ENCODE measurements at places on chromosomes 4 and X.

DNA sequence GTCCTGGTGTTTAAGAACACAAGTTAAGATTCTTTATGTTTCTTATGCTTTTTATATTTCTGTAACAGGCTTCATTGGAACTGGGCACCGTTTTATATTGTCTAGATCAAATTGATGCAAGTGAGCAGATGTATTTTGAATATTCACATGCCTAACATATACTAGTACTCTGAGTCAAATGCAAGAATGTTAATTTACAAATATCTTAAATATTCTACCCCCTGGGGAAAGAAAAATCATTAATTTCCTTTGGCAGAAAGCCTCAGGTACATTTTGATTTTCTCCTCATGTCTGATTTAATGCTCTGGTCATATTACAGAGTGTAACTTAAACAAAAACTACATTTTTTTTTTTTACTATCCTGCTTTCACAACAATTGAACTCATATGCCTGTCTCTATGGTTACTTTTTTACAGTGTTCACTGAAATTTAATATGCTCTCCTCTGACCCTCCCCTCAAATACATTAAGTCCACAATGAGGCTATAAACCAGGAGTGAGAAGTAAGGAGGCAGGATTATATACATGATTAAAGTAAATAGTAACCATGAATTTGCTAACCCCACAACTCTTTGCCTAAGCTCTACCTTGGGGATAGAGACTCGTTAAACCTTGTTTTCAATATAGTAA lies 2.4 kb upstream of the NSUN7 start:
- DNase-seq = no peak

- no peak for DNase-seq
Measured at GRCh38 chr4:149549911-149550310, 265.7 kb downstream of the IQCM start.

DNA sequence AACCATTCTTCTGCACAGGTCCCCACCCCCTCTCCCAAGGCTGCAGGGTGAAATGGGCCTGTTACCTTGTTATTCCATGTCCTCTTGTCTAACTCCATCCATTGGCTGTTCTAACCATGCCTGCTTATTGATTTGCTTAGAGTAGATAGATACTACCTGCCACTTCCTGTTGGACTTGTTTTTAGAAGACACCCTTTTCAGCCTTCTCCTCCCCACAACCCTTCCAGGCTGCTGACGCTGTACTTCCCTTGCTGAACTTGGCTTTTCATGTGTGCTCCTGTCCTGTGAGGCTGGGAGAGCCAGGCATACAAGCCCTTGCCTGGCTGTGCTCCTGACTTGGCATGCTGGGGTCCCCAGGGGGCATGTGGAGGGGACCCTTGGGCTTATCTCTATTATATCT lies 81.9 kb downstream of the AASDH start:
- no peak for DNase-seq

DNA sequence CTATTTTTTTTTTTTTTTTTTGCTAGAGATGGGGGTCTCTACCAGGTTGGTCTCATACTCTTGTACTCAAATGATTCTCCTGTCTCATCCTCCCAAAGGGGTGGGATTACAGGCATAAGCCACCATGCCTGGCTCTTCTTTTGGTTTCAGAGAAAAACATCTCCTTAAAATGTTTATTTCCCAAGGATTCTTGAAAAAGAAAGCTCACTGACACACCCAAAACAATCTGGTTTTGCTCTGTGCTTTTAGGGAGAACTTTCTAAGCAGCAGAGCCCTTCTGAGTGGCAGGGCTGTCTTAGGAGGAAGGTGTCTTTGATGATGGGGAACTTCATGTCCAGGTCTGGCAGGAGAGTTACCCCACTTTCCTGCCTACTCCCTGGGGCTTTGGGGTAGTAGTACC lies 1.2 kb downstream of the SOD3 start:
- no peak for DNase-seq

GRCh38 chrX:135528756-135529155 lies 8.3 kb downstream of the INTS6L start:
- no peak for DNase-seq

- DNase-seq = peak; percentile 34
Measured at GRCh38 chrX:46903458-46904242, 8.6 kb upstream of the JADE3 start.

- DNase-seq = no peak
Measured at GRCh38 chr4:159071969-159072765, 30.7 kb upstream of the RAPGEF2 start.

GRCh38 chrX:63664083-63664482 lies 120.9 kb downstream of the ARHGEF9 start:
- DNase-seq = no peak

GRCh38 chr4:54274795-54275665 lies 45.9 kb downstream of the PDGFRA start:
- DNase-seq = no peak

DNA sequence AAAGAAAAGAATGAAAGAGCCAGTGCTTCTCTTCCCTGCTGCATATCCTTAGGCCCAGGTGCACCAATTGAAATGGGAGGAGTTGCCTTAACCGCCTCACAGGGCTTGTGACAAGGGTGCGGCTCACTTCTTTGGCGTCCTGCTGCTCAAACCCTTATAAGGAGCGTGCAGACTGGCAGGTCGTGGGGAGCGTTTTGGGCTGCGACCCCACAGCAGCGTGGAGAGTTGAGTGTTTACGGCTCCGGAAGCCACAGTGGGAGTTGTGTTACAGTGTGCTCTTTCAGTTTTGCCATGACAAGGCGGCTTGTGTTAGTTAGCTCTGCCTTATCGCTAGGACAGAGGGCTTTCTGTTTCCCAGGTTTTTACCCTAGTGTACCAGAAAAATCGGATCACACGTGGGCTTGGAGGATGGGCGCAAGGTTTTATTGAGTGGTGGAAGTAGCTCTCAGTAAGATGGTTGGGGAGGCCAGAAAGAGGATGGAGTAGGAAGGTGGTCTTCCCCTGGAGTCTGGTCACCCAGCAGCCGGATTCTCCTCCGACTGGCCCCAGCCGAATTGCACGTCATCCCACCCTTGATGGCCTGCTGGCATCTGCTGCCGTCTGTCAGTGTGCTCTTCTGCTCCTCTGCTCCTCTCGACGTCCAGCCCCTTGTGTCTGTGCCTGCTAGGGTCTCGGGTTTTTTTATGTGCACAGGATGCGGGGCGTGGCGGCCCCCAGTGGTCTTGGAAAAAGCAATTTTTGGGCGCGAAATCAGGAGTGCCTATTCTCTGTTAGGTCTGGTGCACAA lies 718.9 kb downstream of the ARAP2 start:
- no peak for DNase-seq

GRCh38 chr4:101127176-101127790 lies 220.0 kb downstream of the PPP3CA start:
- DNase-seq = no peak

DNA sequence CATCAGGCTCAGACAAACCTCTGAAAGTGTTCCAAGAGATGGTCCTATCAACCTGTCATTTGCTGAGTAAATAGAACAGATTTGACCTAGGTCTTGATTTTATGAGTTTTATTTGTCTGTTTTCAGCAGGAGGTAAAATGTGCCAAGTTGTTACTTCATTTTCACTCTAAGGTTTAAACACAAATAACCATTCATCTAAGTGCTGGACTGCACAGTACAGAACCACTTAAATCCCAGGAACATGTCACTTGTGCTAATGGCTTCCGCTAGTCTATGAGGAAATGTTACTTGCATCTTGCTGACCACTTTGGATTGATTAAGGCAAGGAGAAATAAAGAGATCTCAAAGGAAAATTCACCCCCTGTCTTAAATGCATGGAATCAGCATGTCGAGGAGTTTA lies 660.7 kb downstream of the SMARCA1 start:
- DNase-seq = no peak

DNA sequence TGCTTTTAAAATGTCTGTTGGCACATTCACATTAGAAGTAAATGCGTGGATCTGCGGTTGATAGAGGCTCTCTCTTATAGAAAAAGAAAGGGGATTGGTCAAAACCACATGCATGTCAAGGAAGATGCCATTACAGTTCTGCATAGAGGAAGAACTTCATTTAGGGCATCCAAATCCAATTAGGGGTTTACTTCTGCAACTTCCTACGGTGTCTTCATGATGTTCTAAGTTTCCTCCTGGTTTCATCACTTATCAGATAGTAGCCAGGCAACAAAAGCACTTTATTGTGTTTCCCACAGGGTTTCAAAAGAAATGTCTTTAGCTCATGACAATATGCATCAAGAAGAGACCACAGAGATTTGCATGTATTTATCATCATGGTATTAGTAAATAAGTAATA lies 136.0 kb upstream of the HPGD start:
- DNase-seq = no peak

DNA sequence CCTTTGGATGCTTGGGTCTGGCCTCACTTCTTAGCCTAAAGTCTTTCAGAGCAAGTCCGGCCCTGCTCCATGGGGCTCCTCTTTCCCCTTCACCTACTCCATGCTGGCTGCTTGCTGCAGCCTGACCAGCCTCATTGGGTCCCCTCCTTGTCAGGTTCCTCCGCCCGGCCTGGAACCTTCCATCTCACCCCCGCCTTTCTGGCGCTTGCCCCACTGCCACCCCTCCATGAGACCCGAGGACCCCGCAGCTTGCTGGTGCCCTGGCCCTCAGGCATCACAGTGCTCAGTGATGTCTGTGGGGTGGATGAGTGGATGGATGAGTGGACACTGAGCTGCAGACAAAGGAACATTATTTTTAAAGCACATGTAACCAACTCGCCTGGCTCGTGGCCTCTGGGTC lies 24.7 kb downstream of the SORCS2 start:
- DNase-seq = no peak

- DNase-seq = no peak
Measured at GRCh38 chr4:6888506-6889071, 21.0 kb upstream of the TBC1D14 start.

DNA sequence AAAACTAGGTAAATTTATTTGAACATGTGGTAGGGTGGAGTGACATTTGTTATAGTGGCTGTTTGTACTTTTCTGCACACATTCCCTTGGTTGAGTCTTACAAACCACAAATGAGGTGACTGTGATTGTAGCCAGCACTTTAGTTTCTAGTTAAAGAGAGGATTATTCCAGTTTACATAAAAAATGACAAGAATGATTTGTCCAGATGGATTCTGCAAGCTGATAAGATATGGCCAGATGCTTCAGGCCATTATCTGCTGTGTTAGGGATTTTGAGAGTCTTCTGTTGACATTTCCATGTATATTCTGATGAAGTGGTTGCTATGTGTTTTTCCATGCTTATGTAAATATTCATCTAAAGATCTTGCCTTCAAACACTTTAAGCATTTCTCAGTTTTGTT lies 31.0 kb upstream of the PDE5A start:
- DNase-seq = no peak
